ENCODE measurements at places on chromosomes 5 and 9.

DNA sequence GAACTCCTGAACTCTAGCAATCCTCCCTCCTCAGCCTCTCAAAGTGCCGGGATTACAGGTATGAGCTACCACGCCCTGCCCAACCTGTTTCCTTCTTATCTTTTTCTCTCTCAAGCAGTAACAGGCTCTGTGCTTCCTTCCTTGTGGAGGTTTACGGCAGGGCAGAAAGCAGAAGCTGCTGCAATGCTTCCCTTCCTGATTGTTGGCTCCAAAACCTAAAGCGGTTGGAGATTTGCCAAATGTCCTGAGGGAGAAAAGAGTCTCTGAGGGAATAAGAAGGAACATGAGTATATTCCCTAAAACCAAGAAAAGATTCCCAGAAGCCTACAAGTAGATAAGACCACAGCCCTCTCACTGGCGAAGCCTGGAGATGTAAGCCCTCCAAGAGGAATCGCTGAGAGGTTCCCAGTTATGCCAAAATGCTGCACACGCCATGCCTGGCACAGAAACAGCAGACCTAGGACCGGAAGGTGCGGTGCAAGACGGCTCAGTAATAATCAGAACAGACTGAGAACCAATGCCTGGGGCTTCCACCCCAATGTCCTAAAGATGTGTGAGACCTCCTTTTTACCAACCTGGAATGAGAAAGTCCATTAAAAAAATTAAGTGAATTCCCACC, 73.2 kb downstream of the APTX start:
- no peaks in the 10 kb centered on the region for H3K27me3 ChIP-seq
- H3K36me3 ChIP-seq = no peaks in the 10 kb centered on the region
- DNase-seq = peak; percentile 32
- H3K27ac ChIP-seq = no peak overlapping the region
- H3K4me3 ChIP-seq = no peak overlapping the region
- H3K4me1 ChIP-seq = no peaks in the 10 kb centered on the region

DNA sequence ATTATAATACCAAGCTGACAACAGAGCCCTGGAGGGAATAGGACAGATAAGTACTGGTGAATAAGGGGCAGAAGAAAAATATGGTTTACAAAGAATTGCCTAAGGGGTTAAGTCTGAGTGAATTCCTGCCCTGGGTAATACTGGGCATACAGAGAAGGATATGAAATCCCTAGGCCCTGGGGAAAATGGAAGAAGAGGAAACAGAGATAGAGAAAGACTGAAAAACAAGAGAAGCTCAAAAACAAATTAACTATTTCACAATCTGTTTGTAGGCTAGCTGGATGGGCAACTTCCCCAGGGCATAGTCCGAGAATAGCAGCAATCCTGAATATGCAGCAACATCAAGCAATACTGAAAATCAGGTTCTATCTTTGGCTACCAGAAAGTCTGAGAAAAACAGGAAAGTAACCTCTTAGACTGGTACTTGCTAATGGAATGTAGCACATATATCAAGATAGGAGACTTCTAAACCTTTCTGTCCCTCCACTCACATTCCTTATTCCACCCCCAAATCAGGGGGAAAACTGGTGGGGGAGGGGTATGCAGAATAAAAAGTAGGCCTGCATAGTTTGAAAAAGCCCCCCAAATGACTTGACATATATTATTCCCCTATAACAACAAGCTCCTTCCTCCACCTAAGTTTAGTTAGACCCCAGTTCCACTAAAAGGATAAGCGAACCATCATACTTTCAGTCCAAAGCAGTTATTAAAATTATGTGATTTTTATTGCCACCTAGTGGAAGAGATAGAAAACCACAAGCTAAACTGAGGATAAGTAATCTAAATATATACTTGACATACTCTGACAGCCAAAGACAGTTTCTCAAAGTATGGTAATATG, 20.6 kb downstream of the SLC38A9 start:
- H3K4me1 ChIP-seq = peaks cover 10% of the 10 kb centered on the region
- H3K36me3 ChIP-seq = no peaks in the 10 kb centered on the region
- H3K27me3 ChIP-seq = no peaks in the 10 kb centered on the region
- no peak overlapping the region for H3K27ac ChIP-seq
- no peak overlapping the region for H3K4me3 ChIP-seq

GRCh38 chr9:6689893-6690674, 44.6 kb upstream of the GLDC start:
- H3K36me3 ChIP-seq = no peaks in the 10 kb centered on the region
- no peak overlapping the region for H3K4me3 ChIP-seq
- H3K4me1 ChIP-seq = no peaks in the 10 kb centered on the region

DNA sequence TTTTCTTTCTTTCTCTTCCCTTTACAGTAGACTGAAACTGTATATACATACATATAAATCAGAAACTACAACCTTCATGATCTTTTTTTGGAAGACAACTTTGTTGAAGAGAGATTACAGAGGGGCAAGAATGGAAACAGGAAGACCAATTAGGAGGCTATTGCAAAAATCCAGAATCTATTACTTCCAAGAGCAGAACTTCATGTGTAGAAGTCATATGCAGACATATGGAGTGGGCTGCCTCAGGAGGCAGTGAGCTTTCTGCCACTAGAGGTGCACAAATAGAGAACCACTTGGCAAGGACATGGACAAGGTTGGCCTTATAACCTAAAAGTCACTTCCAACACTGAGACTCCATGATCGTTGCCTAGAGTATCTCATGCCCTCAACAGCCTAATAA, 157.8 kb upstream of the NR4A3 start:
- H3K27me3 ChIP-seq = no peaks in the 10 kb centered on the region
- H3K4me1 ChIP-seq = no peaks in the 10 kb centered on the region
- H3K4me3 ChIP-seq = no peak overlapping the region

DNA sequence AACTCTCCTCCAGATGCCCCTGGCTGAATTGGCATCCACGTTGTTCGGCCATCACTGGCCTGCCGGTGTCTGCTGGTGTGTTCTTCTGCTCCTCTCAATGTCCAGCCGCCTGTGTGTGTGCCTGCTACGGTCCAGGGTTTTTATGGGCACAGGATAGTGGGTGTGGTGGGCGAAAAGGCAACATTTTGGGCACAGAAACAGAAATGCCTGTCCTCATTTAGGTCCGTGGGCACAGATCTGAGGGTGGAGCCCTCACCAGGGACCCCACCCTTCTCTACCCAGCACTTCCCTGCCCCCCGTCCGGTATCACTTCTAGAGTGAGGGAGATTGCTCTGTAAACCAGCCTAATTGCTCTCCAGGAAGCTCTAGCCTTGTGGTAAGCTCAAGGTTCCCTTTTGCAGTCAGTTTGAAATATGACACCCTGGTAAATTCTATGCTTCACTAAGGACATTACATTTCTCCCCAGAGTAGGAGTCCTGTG, 410.1 kb downstream of the MAT2B start:
- DNase-seq = peak; percentile 15
- peak overlapping the region; percentile 61 for H3K27ac ChIP-seq
- H3K27me3 ChIP-seq = no peaks in the 10 kb centered on the region
- no peaks in the 10 kb centered on the region for H3K36me3 ChIP-seq
- no peaks in the 10 kb centered on the region for H3K4me1 ChIP-seq
- H3K4me3 ChIP-seq = no peak overlapping the region

Measured in lung (tissue), 17 donors.